ENCODE measurements at places on chromosomes 2 and 18. TPM values are rescaled to one million over a fixed set of nuclear protein-coding genes. Genes with fewer than 3 reads are reported as not detected.
A peak's percentile ranks its signal among the peaks of the same experiment; 100 is the strongest.

Gene NEURL3
- 0.48 TPM for total RNA-seq

- DNase-seq, result no peak
These were observed 166.2 kb upstream of the MAP3K20 start for GRCh38 chr2:172909454-172909853.

Gene DPP10
- not detected for total RNA-seq

GRCh38 chr2:165868211-165868610 lies 74.2 kb upstream of the GALNT3 start:
- no peak for DNase-seq

DNA sequence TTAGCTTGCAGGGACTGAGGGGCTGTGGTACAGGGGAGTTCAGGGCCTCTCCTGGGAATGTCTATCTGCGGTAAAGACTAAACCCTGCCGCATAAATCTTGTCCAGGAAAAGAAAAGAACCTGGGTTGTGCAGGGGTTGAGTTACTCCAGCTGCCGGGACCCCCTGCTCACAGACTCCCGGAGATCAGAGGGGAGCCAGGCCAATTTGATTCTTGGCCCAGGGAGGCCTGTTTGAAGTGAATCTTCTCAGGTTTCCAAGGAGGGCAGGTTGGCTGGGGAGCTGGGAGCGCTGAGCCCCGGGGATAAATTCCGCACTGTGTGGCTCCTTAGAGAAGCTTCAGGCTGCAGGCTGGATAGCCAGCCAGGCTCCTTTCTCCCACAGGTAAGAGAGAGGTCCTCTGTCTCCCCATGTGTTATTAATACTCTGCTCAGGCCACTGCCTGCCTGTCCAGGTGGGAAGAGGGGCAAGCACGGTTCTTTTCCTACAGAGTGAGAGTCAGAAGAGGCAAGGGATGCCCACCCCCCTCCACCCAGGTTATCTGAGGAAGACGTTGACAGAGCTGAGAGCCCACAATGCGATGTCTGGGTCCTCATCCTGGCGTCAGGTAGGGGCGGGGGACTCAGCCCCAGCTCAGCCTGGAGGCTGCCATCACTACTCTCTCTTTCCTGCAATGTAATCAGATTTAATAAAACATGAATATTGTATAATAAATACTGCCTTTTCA lies 82.7 kb downstream of the LONRF2 start:
- no peak for DNase-seq

Gene TTL
- 45.8 TPM for total RNA-seq

DNA sequence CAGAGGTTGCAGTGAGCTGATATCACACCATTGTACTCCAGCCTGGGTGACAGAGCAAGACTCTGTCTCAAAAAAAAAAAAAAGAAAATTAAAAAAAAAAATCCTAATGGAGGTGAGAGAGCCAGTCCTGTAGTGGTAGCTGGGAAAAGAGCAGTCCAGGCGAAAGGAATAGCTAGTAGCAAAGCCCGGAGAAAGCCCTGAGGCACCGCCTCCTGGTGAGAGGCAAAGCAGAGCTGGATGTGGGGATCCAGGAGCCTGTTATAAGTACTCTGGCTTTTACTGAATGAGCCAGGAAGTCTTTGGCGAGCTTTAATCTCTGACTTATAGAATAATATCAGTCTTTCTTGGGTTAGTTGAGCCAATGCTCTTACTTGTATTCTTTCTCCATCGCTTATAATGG lies 6.6 kb upstream of the KLHL23 start:
- DNase-seq, result no peak

Gene IRS1
- 14.2 TPM for total RNA-seq

GRCh38 chr18:10923141-10923540 lies 226.2 kb downstream of the PIEZO2 start:
- no peak for DNase-seq

Gene SEC11C
- total RNA-seq, result 50.4 TPM

DNA sequence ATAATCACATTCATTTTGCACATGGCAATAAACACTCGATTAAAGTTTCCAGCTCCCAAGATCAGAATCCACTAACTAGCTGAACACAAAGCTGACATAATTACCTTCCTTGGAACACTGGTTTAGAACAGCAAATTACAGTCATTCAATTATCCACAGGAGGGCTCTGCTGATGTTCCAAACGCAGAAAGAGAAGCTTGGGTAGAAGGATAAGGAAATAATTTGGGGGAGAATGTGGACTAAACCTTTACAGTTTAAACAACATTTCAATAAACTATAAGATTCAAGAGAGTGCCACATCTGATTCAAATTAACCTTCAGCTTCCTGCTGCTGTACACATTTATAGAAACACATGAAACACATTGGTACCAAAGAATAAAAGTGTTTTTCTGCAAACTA lies 67.8 kb upstream of the ARL4C start:
- peak; percentile 85 for DNase-seq

DNA sequence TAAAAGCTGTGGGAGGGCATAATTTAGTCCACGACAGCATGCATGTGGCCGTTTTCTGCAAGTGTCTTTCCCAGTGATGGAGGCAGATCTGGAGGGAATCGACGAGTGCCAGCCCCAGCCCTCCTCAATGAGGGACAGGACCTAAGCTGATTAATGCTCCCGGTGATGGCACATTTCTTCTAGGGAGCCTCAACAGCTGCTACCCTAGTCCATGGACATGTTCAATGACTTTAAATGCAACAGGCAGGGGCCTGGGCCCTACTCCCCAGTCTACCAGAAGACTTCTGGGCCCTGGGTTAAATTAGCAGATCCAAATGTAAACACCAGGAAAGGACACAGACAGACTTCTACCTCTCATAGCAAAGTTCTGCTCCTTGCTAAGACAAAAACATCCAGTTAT lies 155.1 kb downstream of the ACTR3 start:
- no peak for DNase-seq

Gene PSMG2
- total RNA-seq, result 188 TPM

DNA sequence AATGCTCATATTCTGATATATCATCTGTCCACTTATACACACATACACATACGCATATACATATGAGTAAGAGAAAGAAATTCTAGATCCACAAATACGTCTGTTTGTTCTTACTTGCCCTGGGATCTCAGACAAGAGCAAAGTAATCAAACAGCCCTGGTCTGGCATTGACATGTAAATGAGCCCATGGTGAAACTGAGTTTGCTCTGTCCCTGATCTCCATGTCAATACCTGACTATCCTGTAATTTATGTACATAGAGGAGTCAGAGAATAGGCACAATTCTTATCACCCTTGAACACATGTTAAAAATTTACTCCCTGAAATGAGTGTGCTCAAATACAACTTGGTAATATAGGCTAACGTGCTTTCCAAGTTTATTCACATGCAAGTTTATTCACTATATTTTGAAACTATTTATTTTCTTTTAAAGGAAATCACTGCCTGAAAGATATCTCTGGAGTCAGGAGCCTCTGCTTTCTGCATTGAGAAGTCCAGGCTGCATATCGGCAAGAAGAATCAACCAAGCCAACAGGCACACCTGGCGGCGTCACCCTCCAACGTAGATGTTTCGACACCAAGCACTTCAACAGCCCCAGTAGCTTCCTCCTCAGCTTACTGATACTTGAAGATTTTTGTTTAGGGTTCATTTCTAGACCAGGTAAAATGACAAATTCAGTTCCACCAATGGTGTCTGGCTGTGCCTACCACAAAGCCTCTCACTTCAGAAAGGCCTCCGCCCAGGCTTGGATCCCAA lies 100.6 kb downstream of the CMPK2 start:
- no peak for DNase-seq

- no peak for DNase-seq
These were observed 57.5 kb downstream of the SLC35F5 start for GRCh38 chr2:113698892-113699447.

DNA sequence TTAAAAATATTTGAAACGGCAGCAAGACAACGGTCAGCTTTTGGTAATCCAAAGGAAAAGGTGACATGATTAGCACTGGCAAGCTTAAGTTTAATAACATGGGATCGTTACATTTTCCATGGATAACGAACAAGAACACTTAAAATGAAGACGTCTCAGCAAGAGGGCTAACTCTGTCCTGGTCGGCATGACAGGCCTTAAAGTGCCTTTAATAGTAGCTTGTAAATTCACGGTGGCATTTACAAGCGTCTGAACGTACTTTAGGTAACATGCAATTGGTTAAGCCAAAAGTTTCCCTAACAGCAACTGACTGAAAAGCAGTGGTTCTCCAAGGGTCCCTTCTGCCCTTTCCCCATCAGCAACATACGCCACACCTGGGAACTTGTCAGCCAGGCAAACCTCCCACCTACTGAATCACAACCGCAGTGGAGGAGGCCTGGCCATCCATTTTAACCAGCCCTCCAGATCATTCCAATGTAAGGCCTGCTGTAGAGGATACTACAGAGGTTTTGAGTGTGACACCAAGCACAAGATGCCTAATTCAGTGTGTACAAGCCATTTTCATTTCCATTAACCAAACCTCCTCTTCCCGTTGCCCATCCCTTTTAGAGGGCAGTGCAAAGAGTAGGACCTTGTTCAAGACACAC lies 4.4 kb downstream of the TGFA start:
- no peak for DNase-seq

DNA sequence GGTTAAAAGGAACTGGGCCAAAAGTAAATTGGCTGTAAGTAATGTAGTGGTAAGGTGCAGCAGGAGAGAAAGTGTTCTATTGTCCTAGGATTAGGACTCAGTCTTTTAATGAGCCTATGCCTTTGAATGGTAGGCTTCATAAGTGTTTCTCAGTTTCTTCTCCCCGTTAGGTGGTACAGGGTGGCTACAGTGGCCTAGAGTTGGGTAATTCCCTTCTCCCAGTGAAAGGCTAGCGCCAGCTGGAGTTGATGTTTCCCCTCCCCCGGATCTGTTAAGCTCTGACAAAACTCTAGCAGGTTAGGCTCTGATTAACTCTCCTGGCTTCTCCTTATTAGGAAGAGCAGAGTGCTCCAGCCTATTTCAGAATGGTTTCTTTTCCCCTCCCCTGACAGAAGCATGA lies 127.7 kb downstream of the DNAH6 start:
- DNase-seq, result no peak

- DNase-seq, result no peak
These were observed 1055.1 kb downstream of the LRP1B start for GRCh38 chr2:141075753-141076152.

GRCh38 chr18:42614619-42615293 lies 500.7 kb downstream of the RIT2 start:
- DNase-seq, result no peak

DNA sequence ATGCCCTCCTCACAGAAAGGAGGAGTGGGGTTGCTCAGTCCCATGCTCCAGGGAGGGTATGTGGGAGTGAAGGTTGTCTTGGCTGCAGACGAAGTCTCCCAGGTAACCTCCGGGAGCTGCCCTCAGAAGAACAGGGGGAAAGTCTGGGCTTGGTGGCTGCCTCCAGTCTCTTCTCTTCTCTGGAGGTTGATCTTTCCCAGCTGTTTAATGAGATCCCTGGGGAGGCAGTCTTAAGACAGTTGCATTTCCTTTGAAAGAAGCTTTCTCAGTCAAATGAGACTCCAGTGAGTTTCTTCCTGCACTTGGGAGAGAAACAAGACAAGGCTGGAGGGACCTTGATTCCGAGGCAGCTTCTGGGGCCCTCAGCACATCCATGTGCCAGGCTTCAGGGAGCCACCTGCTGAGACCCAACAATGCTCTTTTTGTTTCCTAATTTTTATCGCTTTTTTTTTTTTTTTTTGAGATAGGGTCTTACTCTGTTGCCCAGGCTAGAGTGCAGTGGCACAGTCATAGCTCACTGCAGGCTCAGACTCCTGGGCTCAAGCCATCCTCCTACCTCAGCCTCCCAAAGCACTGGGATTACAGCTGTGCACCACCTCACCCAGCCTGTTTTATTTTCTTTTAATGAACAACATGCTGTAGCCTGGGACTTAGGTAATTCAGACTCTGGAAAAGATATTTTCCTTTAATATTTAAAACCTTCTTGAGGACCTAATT lies 71.7 kb upstream of the TPO start:
- DNase-seq, result no peak

DNA sequence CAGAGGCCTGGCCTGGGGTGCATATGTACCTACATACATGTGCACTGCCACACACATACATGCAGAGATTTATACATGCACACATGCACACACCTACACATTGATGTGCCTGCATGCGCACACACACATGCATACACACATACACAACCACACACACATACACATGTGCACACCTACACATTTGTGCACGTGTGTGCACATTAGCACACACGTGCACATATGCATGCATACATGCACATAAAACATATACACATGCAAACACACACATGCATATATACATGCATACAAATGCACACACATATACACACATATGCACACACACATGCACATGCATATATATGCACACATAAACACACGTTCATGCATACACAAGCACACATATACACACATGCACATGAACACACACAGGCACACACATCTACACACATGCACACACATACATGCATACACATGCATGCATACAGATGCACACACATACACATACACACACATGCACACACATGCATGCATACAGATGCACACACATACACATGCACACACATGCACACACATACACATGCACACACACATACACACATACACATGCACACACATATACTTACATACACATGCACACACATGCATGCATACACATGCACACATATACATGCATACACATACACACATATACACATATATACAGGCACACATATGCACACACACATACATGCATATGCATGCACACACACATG lies 23.6 kb upstream of the OTOS start:
- no peak for DNase-seq

Gene CPLX4
- total RNA-seq, result not detected

Measured in RPMI7951 (cell line).